ENCODE measurements at places on chromosomes 3 and 15. TPM values are rescaled to one million over a fixed set of nuclear protein-coding genes. Genes with fewer than 3 reads are reported as not detected.

Gene SNURF
- 11.2 TPM for total RNA-seq

Gene SLC51A
- not detected for total RNA-seq

Gene GHSR
- total RNA-seq: not detected

Gene CPB1
- not detected for total RNA-seq

Gene SCN5A
- total RNA-seq: 2.8 TPM

Gene MUSTN1
- 1.9 TPM for total RNA-seq

All from cardiac muscle cell (in vitro differentiated cells and primary cell).